ENCODE measurements at places on chromosomes 5 and 9.

DNA sequence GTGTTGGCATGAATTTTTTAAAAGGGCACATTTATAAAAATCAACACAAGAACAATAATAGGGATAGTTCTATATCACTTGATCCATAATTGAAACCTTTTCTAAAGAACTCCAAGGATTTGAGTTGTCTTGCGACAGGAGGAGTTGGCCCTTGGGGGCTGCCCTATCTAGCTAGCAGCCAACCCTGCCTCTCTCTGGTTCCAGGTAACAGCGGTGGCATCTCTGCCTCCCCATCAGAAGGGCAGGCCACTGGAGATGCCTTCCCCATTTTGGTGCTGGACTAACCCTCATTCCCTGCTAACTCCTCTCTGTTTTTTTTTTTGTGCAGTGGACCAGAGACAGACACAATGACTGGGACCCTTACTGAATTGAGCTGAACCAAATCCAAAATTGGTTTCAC, 393.0 kb downstream of the MED10 start:
- no peak for DNase-seq

GRCh38 chr5:34496701-34497469, 159.2 kb upstream of the RAI14 start:
- DNase-seq = no peak

GRCh38 chr5:173707392-173707791, 90.9 kb upstream of the BOD1 start:
- no peak for DNase-seq

GRCh38 chr5:113034182-113034773, 57.7 kb downstream of the DCP2 start:
- no peak for DNase-seq

GRCh38 chr5:161580621-161581020, 34.1 kb upstream of the GABRB2 start:
- DNase-seq = no peak

DNA sequence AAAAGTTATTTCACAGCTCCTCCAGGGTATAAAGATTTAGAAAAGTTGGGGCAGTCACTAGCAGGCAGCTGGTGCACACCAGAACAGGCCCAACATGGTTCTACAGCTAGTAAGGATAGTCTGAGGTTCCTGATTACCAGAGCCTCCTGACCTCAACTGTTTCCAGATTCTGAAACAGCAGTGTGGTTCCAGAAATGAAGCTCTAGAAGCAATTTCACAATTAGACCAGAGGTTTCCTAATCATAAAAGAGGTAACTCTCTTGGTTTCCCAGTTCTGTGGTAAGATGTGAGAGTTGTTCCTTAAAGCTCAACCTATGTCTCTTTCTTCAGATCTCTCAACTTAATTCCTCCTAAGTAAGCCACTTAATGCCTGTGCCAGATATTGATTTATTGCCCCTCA, 11.9 kb downstream of the AGTPBP1 start:
- DNase-seq = no peak
